ENCODE measurements at places on chromosomes 16 and 17. TPM values are rescaled to one million over a fixed set of nuclear protein-coding genes. Genes with fewer than 3 reads are reported as not detected.

Gene LRRC3C
- total RNA-seq = not detected

Gene SPN
- total RNA-seq = not detected

GRCh38 chr17:55845385-55845784, 94.5 kb downstream of the PCTP start:
- DNase-seq = no peak

DNA sequence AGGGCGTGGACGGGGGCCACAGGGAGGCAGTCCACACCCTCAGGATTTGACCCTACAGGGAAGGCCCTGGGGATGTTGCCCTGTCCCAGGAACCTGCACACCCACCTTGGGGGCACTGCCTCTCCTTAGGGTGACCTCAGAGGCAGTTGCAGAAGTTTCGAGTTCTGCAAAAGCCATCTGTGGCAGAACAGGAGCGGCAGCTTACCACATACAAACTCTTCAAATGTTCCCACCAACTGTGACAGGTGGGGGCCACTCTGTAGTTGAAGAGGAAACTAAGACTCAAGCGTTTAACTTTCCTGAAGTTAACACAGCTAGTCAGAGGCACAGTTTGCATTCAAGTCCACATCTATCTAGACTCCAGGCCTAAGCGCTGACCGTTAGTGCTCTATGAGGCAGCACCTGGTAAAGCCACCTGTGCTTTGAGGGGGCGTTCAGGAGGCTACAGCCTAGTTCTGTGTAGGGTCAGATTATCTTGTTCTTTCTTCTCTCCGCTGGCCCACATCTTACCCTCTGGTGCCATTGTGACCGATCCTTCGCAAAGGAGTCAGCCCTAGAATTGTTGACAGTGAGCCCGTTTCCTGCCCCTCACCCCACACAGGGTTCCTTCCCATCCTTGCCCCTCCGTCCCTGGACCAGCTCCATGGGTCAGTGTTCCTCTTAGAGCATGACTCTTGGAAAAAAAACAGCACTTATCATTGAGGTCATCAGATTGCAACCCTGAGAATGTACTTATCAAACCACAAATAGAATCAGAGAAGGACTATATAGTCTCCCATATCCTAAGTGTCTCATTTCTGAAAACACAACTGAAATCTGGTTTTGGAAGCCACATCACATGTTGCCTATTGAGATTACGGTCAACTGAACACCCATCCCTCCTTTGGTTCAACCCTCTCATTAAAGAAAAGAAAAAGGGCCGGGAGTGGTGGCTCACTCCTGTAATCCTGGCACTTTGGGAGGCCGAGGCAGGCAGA, 45.4 kb downstream of the CDH1 start:
- no peak for DNase-seq

DNA sequence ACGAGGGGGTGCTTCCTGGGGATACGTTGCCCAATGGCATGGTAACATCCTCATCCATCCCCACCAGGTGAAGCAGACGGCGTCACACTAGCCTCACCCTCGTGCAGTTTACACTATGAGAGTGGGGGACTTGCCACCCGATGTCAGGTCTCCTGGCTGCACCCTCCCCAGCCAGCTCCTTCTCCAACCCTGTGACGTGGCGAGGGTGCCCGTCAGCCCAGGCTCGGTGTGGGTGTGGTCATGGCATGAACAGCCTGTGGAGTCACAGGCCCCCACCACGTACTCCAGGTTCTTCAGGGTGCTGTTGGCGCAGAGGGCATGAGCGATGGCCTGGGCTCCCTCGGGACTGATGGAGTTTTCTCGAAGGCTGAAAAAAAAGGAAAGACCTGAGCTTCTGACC, 28.3 kb downstream of the NLRC3 start:
- no peak for DNase-seq

- DNase-seq = no peak
Measured at GRCh38 chr17:29569245-29569950, 897 bp downstream of the TP53I13 start.
